ENCODE measurements at places on chromosomes 2 and 18.
A peak's percentile ranks its signal among the peaks of the same experiment; 100 is the strongest.

- DNase-seq: no peak
Measured at GRCh38 chr2:74715880-74716279, 61.8 kb downstream of the SEMA4F start.

GRCh38 chr2:14424478-14425390, 207.8 kb upstream of the LRATD1 start:
- DNase-seq: no peak

GRCh38 chr2:107804608-107805498, 21.8 kb upstream of the RGPD4 start:
- DNase-seq: no peak

GRCh38 chr2:70975237-70975636, 3.2 kb upstream of the ANKRD53 start:
- no peak for DNase-seq

- peak; percentile 88 for DNase-seq
Measured at GRCh38 chr2:60320724-60321123, 232.7 kb downstream of the BCL11A start.

DNA sequence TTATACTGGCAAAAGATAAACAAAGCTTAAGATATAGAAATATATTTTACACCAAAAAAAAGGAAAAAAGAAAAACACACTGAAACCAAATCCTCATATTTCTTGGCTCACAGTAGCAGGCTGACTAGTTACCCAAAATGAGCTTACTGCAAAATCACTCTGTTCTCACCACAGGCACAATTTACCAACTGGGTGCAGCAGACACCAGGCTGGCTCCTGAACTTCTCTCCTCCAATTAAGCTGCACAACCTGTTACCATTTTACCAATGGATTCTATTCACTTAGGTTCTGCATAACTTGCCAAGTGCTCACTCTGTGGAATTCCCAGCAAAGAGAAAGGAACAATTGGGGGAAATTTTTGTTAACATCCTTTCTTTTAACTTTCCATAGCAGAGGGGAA, 679.3 kb downstream of the ZEB2 start:
- DNase-seq: no peak

DNA sequence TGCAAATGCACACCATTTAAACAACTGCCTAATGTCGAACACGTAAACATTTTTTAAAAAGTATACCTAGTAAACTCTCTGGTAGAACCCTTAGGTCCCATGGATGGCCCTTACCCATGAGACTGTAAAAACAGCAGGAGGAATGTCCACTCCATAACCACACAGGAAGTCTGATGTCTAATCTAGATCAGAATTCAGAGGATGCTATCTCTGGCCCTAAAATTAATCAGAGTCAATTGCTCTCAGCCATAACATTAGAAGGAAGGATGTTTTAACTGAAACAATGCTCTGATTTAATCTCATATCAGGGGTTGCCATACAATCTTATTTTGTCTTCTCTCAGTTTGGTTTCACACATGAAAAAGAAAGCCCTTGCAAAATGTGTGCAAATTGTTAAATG, 416.3 kb upstream of the PIK3C3 start:
- DNase-seq: no peak

DNA sequence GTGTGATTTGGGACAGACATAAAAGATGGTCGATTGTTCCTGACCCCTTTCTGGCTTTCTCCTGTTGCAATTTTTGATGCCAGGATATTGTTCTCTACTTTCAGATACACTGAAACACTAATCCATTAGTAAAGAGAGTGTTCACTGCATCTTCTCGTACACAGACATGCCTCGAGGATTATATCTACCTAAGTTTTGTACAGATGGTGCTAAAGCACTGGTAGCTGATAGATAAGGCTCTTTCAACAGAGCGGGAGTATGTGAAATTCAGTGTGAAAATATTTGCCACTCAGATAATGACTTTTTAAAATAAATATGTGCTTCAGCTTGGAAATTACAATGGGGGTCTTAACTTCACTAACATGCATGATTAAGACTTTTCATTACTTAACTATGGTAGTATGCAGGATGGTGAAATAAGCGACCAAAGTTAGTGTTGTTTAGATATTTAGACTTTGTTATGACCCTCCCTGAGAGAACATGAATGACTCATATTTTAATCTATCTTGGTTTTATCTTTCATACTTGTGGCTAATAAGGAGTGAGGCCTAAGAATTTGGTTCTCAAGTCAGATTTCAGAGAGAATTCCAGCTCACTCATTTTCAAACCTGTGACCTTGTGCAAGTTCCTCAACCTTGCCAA, 474.9 kb downstream of the NRXN1 start:
- DNase-seq: no peak

- no peak for DNase-seq
Measured at GRCh38 chr2:233449081-233449901, 95.0 kb downstream of the DGKD start.

DNA sequence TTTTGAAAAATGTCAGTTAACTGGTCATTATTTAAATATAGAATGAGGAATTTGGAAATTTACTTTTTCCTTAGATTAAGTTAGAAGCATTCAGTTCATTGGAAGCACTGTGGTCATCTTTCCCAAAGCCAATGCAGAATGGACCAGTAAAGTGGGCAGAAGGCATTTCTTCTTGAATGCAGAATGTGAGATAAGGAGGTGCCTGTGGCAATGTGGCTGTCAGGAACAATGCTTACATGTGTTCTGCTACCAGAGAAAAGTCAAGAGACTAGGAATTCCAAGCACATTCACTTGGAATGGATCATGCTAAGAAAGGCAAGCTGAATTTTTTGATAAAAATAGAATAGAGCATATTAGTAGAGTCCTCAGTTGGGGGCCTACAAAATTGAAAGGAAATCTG, 295.0 kb upstream of the KCNH7 start:
- DNase-seq: no peak

GRCh38 chr2:241803387-241804325, 5.3 kb upstream of the NEU4 start:
- DNase-seq: no peak

DNA sequence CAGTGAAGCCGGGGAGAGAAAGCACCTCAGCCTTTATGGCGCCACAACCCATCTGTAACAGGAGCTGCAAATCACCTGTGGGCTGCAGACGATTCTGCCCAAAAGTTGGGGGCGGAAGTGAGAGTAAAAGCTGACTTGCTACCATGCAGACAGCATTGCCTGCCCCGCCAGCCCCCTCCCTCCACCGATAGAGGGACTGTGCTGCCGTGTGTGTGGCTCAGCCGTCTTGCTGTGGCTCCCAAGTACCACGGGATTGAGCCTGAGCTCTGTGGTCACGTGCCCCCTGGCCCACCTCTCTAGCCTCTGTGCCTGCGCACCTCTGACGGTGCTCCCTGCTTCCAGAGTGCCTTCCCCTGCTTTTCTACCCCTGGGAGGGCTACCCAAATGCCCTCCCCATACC, 79.6 kb downstream of the GLI2 start:
- DNase-seq: no peak

- no peak for DNase-seq
Measured at GRCh38 chr2:71801969-71802368, 345.7 kb downstream of the CYP26B1 start.

DNA sequence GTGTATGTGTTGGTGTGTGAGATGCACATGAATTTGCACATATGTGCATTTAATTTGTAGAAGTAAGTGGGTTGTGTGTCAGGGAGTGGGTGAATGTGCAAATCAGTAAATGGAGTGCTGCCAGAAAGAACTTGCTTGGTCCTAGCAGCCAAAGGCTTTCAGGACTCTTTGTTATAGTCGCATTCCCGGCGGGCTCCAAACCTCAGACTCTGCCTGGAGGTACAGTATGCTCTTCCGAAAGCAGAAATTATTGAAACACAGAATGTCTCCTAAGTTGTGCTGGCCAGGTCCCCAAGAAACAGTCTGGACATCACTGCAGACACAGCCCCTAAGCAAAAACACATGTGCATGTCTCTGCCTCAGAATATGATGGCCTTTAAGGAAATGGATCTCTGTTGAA, 232.4 kb downstream of the INSIG2 start:
- no peak for DNase-seq

GRCh38 chr18:67219821-67220220, 296.7 kb downstream of the DSEL start:
- no peak for DNase-seq

DNA sequence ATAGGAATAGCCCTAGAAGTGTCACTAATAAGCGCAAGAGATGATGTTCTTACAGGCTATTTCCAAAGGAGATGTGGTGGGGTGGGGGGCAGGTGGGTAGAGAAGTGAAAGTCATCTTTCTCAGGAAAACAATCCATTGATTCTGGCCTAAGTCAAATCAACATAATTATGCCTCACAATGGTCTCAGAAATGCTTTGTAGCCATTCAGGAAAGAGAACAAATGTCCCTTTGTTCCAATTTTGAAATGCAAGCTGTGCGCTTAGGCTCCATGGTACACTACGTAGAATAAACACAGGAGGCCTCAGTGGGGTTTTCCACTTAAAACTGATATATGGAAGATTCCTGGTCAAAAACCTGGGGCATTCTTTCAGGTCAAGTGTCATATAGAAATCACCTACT, 529.9 kb upstream of the KLHL29 start:
- DNase-seq: no peak

DNA sequence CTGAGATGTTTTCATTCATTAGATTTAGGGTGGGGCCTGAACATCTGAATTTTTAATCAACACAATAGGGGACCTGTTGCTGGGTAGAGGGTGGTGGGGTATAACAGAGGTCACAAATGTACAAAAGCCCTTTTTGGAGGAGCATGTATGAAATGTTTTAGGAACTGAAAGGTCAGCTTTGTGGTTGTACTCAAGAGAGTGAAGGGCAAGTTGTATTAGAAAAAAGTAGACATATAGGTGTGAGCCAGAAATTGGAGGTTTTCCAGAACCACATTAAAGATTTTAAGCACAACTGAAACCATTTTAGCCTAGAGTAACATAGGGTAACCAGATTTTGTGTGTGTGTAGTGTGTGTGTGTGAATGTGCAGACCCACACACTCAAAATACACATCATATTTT, 62.3 kb downstream of the PTPRM start:
- no peak for DNase-seq

- no peak for DNase-seq
Measured at GRCh38 chr18:73446502-73446901, 578.7 kb upstream of the NETO1 start.

- DNase-seq: no peak
Measured at GRCh38 chr18:55419132-55419946, 168.7 kb downstream of the TCF4 start.

DNA sequence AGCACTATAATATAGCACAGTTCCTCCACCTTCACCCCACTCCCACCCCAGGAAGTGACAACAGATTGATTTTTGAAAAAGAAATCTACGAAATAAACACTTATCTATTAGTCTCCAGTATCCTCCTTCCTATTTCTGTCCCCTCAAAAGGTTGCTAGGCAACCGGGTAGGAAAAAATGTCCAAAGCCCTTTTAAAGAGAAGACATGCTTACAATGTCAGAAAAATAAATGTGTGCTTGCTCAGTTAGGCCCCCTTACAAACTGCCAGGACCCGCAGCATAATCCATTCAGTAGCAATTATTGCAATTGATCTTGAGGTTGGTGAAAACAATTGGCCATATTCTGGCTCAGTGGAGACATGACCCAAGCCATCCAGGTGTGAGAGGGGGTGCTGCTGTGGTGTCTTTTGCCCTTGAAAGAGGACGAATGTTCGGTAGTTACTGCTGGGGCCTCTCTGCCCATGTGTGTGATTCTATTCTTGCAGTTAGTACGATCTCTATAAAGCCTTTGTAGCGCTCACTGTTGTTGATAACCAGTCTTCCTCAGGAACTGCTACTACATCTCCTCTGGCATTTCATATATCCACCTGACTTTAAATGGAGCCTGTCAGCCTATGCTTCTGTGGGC, 144.3 kb downstream of the MYO3B start:
- no peak for DNase-seq

- no peak for DNase-seq
Measured at GRCh38 chr18:65215865-65216466, 534.8 kb upstream of the CDH7 start.

DNA sequence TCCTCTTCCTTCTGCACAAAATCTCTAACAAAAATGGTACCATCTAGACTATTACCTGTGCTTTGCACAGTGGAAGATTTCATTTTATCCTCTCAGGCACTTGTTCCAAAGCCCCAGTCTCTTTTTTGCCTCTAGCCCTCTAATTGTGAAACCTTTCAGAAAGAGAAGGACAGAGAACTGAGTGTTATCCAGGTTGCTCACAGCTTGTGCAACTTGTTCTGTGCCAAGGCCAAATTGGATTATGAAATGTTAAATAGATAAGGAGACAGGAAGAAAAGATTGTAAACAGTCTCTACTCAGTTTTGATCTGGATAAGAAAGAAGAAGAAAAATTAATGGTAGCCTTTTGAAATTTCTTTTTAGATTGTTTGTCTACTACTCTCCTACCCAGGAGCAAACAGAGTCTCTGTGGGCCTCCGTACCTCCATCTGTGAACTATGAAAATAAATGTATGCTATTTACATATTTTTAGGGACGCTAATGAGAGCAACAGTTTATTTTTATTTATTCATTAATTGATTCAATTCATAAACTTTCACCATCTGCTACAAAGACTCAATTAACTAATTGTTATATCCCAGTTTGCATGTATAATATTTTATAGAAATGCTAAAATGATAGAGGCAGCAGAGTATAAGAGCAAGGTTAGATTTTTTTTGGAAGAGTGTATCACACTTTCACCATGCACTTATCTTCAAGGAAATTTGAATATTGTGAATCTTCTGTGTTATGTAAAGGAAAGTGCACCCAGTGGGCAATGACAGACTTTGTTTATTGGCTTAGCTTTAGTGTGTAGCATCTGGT, 339.0 kb upstream of the ETAA1 start:
- no peak for DNase-seq

- DNase-seq: no peak
Measured at GRCh38 chr2:225226441-225226840, 173.1 kb upstream of the NYAP2 start.

DNA sequence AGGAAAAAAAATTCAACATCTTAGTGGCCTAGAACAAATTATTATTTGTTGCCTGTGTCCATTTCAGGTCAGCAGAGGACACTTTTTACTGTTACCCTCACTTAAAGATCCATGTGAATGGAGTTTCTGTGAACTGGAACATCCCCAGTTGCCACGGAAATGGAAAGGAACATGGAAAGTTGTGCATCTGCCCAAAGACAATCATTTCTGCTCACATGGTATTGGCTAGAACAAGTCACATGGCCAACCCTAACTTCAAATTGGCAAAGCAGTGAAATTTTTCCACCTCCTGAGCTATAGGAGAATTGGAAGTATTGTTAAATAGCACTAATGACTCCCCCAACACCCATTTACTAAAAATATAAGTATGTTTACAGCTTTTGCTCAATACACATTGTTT, 71.2 kb upstream of the CCBE1 start:
- no peak for DNase-seq

GRCh38 chr2:168039881-168040280, 207.5 kb downstream of the STK39 start:
- DNase-seq: no peak

DNA sequence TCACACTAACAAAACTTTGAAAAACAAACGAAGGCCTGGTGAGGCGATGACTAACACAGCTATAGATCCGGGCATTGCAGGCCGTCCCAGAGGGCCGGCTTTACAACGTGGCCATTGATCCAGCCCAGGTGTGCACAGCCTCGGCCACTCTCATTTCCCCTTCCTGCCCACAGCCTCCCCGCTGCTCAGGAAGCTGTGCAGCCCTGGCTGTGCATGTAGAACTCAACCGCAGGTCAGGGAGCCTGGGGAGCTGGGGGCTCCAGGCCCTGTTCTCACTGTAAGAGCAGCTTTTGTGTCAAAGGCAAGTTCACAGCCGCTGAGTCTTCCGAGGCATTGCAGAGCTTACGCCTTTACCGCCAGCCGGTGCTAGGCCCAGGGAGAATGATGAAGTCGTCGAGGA, 87.2 kb downstream of the LONRF2 start:
- DNase-seq: no peak

- DNase-seq: no peak
Measured at GRCh38 chr18:48036641-48037421, 106.4 kb upstream of the SMAD2 start.

Measured in NCI-H187 treated with DMSO at 0.1 percent for 48 hours (cell line).